ENCODE measurements at places on chromosomes 13 and 19. TPM values are rescaled to one million over a fixed set of nuclear protein-coding genes. Genes with fewer than 3 reads are reported as not detected.

Gene GSK3A
- total RNA-seq, result 16.7 TPM

Gene USHBP1
- total RNA-seq, result 75.9 TPM

Gene LRG1
- total RNA-seq, result 1.6 TPM

Gene CHMP2A
- total RNA-seq, result 107 TPM

Gene CRTC1
- 1.8 TPM for total RNA-seq

Gene SHD
- not detected for total RNA-seq

Gene FFAR2
- not detected for total RNA-seq

Gene POU2F2
- 0.17 TPM for total RNA-seq

Gene SCEL
- total RNA-seq, result under 0.01 TPM

Gene ZFR2
- 0.17 TPM for total RNA-seq

Gene ZNF850
- total RNA-seq, result 2.6 TPM

Gene CYSLTR2
- not detected for total RNA-seq

Gene ZNF726
- 7.8 TPM for total RNA-seq

Gene BABAM1
- 137 TPM for total RNA-seq
